ENCODE measurements at places on chromosomes 11 and 22. TPM values are rescaled to one million over a fixed set of nuclear protein-coding genes. Genes with fewer than 3 reads are reported as not detected.
A peak's percentile ranks its signal among the peaks of the same experiment; 100 is the strongest.

DNA sequence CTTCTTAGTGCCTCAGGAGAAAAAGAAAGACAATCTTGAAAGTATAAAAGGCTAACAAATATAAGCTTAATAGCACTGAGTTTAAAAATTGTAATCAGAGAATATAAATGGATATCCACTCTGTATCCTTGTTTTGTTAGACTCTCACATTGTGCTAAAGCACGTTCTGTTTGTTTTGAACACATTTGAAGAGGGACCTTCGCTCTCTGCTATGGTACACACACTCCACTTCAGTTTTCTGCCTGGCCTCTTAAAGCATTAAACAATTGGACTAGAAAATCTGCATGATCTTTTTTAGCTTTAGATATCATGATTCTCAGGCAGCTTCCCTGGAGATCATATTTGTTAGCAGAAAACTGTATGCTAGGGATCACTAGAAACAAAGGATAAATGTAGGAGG lies 40.3 kb upstream of the PGR start:
- no peak for DNase-seq

DNA sequence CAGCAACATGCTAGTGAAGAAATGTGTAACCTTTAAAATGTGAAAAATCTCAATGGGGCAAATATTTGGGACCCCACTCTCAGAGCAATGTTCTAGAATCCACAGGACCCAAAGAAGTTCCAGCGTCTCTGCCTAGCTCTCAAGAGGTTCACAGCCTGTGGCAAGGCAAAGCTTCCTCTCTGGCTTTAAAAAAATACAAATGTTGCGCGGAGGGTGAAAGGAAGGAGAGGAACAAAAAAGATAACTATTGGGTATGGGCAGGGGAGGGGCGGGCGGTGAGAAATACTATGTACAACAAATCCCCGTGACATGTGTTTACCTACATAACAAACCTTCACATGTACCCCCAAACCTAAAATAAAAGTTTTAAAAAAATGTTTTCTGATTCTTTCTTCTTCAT lies 53.6 kb downstream of the PITPNB start:
- no peak for DNase-seq

GRCh38 chr22:29032014-29032475 lies 29.6 kb downstream of the C22orf31 start:
- DNase-seq: no peak

DNA sequence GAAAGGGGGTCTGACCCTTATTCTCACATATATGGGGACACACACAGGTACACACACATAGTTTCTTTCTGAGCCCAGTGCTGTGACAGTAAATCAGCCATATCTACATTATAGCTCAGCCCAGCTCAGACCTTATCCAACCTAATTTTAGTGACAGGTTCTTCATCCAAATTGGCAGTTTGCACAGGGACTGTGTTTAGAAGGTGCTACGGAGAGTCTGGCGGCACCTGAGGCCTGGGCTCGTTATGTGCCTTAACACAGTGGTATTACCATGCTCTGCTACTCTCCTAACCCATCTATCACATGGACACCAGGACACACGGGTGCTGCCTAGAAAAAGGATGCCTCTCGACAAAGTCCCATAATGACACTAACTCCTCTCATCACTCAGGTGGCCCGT lies 109.3 kb downstream of the GALNT18 start:
- no peak for DNase-seq

- peak; percentile 27 for DNase-seq
Measured at GRCh38 chr11:47981667-47982404, 1.5 kb downstream of the PTPRJ start.

DNA sequence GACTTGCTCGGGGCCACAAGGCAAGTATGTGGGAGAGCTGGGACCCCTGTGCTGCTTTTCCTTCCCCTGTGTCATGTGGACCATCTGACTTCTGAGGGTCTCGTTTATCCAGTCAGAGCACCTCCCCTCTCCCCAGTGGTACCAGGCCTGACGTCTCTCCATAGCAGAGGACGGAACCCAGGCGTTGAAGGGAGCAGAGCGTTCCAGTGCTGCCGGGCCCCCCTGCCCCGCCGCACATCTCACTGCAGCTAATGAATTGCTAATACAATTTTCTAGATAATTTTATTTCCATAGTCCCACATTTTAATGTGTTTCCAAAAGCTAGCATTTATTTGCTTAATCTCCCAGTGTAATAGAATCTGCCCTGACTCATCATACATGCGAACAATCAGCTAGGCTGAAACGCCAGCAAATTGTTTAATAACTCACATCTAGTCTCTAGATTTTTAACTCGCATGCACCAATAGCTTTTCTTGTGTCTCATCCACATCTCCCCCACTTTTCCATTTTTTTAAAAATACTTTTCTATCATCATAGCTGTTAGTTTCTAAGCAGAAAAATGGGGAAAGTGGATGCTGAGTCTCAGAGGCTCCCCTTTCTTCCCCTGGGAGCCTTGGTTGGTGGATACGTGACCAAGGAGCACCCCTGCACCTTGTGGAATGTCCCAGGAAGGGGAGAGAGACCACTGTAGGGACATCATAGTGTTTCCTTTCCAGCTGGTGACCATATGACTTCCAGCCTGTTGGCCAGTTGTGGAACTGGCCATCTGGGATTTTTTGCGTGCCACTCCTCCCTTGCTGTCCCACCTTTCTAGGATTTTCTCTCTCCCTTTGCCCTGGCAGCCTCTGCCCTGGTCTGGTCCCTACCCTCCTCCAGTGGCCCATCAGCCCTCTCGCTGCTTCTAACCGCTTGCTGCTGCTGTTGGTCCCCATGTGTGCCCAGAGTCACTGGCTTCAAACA lies 58.6 kb upstream of the NNMT start:
- DNase-seq: no peak

DNA sequence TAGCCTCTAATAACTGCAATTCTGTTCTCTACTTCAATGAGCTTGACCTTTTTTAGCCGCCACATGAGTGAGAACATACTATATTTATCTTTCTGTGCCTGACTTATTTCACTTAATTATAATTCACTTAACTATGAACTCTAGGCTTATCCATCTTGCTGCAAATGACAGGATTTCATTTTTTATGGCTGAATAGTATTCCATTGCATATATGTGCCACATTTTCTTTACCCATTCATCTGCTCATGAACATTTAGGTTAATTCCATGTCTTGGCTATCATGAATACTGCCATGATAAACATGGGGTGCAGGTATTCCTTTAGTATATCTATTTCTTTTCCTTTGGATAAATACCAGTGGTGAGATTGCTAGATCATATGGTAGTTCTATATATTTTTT lies 85.2 kb downstream of the CWC15 start:
- no peak for DNase-seq

- no peak for DNase-seq
Measured at GRCh38 chr11:131499199-131499598, 128.8 kb downstream of the NTM start.

DNA sequence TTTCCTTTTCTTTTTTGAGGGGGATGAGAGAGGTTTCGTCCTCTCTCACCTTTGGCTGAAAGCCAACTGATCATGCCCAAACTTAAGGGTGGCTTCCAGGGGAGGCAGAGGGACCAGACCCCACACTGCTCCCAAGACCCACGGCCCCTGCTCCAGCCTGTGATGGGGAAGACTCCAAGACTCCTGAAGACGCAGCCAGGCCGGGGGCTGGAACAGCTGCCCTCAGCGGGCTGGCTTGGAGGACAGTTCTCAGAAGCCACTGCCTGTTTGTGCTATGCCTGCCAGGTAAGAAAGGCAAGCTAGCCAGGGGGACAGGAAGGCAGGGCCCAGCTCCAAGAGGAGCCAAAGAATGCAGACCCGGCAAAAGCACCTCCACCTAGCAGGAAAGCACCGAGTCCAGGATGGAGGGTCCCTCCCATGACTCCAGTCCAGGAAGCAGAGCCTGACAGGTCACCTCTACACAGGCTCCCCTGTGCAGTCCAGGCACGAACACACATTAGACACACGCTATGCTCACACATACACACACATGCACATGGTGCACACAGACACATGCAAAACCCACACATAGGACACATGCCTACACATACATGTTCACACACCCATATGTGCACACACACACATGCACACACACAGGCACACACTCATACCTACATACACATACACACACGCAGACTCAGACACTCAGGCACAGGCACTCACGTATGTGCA lies 31.3 kb downstream of the GNB1L start:
- DNase-seq: no peak

DNA sequence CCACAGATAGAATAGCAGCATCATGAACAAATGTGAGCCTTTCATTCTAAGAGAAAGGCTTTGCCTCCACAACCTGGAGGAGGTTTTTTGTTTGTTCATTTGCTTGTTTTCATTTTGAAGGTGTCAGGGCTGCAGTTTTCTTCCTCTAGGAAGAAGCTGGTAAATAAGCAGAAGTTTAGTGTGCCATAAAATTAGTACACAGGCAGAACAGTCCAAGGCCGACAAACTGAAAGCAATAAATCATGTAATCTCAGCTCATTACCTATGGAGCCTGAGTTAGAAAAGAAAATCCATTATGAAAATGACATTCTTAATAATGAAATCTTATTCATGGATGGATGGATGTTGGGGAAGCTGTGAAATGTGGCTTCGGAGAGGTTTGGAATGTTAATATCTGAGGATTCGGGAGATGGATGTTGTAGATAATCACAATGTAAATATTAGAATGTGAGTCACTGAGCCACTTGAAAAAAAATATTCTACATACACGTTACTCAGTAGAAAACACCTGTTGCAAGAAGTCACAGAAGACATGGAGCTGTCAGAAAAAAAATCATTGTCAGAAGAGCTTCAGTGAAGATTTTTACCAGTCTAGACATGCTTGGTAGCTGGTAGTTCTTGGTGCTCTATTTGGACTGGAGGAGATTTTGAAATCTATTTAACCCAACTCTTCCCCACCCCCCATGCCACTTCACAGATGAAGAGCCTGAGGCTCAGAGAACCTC lies 15.0 kb upstream of the ZDHHC13 start:
- no peak for DNase-seq

DNA sequence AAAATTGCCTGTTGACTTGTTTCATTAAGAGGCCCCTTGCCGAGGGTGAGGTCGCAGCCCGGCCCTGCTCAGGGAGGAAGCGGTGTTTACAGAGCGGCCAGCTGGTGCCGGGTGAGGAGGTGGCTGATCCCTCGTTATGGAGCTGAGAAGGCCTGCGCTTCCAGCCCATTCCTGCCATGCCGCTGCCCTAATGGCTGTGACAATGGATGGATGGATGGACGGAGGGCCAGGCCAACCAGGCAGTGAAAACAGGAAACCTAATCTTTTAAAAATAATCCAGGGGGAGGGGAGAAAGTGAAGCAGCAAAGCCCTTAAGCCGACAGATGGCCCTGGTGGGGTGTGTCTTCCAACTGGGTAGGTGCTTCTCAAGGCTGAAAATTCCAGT lies 38.5 kb downstream of the BCR start:
- DNase-seq: peak; percentile 81

GRCh38 chr11:94673386-94673785 lies 94.8 kb upstream of the AMOTL1 start:
- DNase-seq: peak; percentile 55

GRCh38 chr22:36569999-36570398 lies 41.0 kb upstream of the EIF3D start:
- no peak for DNase-seq

GRCh38 chr11:101612481-101612880 lies 28.7 kb upstream of the TRPC6 start:
- DNase-seq: no peak

GRCh38 chr11:18100926-18101656 lies 4.8 kb downstream of the SAAL1 start:
- DNase-seq: no peak

- no peak for DNase-seq
Measured at GRCh38 chr11:120642196-120642894, 130.8 kb downstream of the GRIK4 start.

Gene SYT8
- total RNA-seq: 0.27 TPM

Gene GAB2
- total RNA-seq: 12.2 TPM

Gene TTC36
- total RNA-seq: 1.1 TPM

Gene LYVE1
- 52.2 TPM for total RNA-seq

Gene TP53AIP1
- total RNA-seq: 0.22 TPM

Gene TMEM9B
- total RNA-seq: 25.2 TPM

Gene MED17
- 20.8 TPM for total RNA-seq

Gene SPI1
- total RNA-seq: 3.6 TPM
